T-helper 2 cell treated with Interferon-gamma antibody and Interleukin-4, amounts not matched to agents 100 ng/mL and 5 ng/mL, for 36 hours (primary cell): ENCODE measurements at places on chromosomes 2 and 18. TPM values are rescaled to one million over a fixed set of nuclear protein-coding genes. Genes with fewer than 3 reads are reported as not detected.

The GAL3ST2 gene
- 0.23 and 0.61 TPM in 2 replicates for total RNA-seq

The TUBB8B gene
- total RNA-seq: not detected in 2 replicates

The OR6B2 gene
- total RNA-seq: not detected in 2 replicates

The CAPN14 gene
- 0.20 and 0.27 TPM in 2 replicates for total RNA-seq

The EFEMP1 gene
- total RNA-seq: not detected in 2 replicates

The FBXO41 gene
- 15.4 and 16.2 TPM in 2 replicates for total RNA-seq

The TXNDC2 gene
- not detected in 2 replicates for total RNA-seq

The STARD6 gene
- 0.27 TPM in 1 of 2 replicates, not detected in the other for total RNA-seq

The HMSD gene
- total RNA-seq: 1.2 and 3.3 TPM in 2 replicates

The SIX3 gene
- 0.14 and 0.18 TPM in 2 replicates for total RNA-seq

The DPP10 gene
- total RNA-seq: not detected in 2 replicates

The RAD51AP2 gene
- not detected in 2 replicates for total RNA-seq

The TRAK2 gene
- 38.9 and 40.1 TPM in 2 replicates for total RNA-seq

The CNTNAP5 gene
- not detected in 2 replicates for total RNA-seq

The KCNK3 gene
- total RNA-seq: not detected in 2 replicates

The GPR45 gene
- not detected in 2 replicates for total RNA-seq

The CROCC2 gene
- total RNA-seq: not detected in 2 replicates

The ZNF804A gene
- not detected in 2 replicates for total RNA-seq

The MYO5B gene
- 0.02 TPM in 1 of 2 replicates, not detected in the other for total RNA-seq

The EPB41L3 gene
- total RNA-seq: 1.6 and 1.8 TPM in 2 replicates

The CGREF1 gene
- total RNA-seq: 2.9 and 3.1 TPM in 2 replicates

The G6PC2 gene
- total RNA-seq: not detected in 2 replicates

The CNDP1 gene
- total RNA-seq: 0.25 TPM in 1 of 2 replicates, not detected in the other

The OSBPL6 gene
- 0.61 and 0.70 TPM in 2 replicates for total RNA-seq

The NEU4 gene
- total RNA-seq: 0.27 and 0.64 TPM in 2 replicates

The HRH4 gene
- total RNA-seq: 2.0 and 2.7 TPM in 2 replicates

The DSG1 gene
- not detected in 2 replicates for total RNA-seq

The HOXD3 gene
- total RNA-seq: not detected in 2 replicates

The FBXO15 gene
- 0.41 and 0.57 TPM in 2 replicates for total RNA-seq

The SEPTIN10 gene
- total RNA-seq: 0.57 and 0.77 TPM in 2 replicates

The DSC2 gene
- total RNA-seq: not detected in 2 replicates

The ASB18 gene
- not detected in 2 replicates for total RNA-seq

The FARSB gene
- total RNA-seq: 32.1 and 33.2 TPM in 2 replicates

The KCNF1 gene
- not detected in 2 replicates for total RNA-seq

The ACKR3 gene
- 3.9 and 4.9 TPM in 2 replicates for total RNA-seq

The KLHL30 gene
- not detected in 2 replicates for total RNA-seq

The TUBA3E gene
- not detected in 2 replicates for total RNA-seq

The COLEC12 gene
- total RNA-seq: not detected in 2 replicates

The MAP3K19 gene
- total RNA-seq: not detected in 2 replicates

The AOX1 gene
- total RNA-seq: 0.20 TPM in 1 of 2 replicates, not detected in the other

The NAT8 gene
- not detected in 2 replicates for total RNA-seq

The ZNF385B gene
- total RNA-seq: not detected in 2 replicates

The UGT1A1 gene
- not detected in 2 replicates for total RNA-seq

The STRADB gene
- total RNA-seq: 14.4 and 18.1 TPM in 2 replicates

The CNGA3 gene
- total RNA-seq: not detected in 2 replicates

The PLCD4 gene
- 0.30 and 0.48 TPM in 2 replicates for total RNA-seq

The VWA3B gene
- not detected in 2 replicates for total RNA-seq
